CD8-positive, alpha-beta memory T cell (primary cell): ENCODE measurements at places on chromosomes 4 and X. TPM values are rescaled to one million over a fixed set of nuclear protein-coding genes. Genes with fewer than 3 reads are reported as not detected.

DNA sequence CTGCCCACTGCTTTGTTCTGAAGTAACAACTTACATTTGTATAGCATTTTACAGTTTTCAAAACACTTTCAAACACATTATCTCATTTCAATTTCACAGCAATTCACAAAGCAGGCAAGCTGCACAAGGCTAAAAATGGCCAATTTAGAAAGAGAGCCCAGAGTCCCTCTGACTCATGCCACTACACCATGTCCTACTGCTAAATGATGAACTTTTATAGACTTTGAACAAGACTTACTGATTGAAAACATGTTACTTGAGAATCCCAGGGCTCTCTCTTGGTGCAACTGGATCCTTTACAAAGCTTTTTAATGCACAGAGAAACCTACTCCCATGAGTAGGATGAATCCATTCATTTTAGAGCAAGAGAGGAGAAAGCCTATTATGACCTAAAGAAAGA, 5.8 kb upstream of the G3BP2 start:
- peaks cover 13% of the 10 kb centered on the region for H3K4me1 ChIP-seq
- no peaks in the 10 kb centered on the region for H3K36me3 ChIP-seq
- DNase-seq, result no peak

DNA sequence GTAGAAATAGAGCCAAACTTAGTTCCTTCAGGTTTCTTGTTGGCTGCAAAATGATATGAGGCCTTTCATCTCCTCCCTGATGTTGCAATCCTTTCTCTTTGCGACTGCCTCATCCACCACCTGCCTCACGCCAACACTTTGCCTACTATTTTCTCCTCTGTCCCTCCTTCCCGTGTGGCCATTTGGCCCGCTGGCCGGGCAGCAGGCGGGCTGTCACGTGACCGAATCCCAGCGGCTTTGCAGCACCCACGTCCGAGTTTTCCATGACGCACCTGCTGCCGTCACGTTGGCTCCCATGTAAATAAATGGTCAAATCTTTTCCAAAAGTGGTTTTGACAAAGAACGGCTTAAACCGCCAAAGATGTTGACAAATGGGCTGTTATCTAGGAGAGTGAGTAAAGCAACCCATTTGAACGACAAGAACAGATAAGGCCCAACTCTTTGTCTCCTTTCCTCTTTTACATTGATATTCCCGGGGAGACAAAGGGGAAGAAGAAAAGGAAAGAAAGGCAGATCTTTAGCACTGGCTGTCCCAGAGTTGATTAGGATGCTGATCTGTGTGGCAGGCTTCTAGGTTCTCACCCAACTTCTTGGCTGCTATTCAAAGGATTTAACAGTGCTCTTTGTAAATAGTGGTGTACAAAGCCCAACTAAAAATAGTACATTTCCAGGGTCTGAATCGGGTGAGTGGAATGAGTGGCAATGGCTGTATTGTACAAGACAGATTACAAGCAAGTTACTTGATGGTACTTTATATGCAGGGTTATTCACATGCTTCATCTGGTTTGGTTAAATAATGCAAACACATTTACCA, 174.2 kb upstream of the JADE1 start:
- no peaks in the 10 kb centered on the region for H3K36me3 ChIP-seq
- DNase-seq, result no peak
- H3K4me3 ChIP-seq, result no peak overlapping the region
- H3K27me3 ChIP-seq, result no peaks in the 10 kb centered on the region
- H3K4me1 ChIP-seq, result no peaks in the 10 kb centered on the region

DNA sequence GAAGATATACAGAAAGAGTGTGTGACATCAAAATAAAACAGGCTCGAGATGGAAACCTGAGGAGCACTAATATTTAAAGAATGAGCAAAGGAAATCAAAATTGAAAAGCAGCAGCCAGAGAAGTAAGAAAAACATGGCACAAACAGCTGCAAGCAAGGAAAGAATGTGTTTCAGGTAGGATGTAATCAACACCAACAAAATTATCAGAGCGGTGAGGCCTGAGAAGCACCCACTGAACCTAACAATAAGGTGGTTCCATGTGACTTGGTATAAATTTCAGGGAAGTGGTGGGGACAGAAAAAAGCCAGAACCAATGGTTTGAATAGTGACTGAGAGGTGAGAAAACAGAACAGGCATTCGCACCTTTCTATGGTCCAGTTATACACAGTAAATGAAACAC, 11.5 kb downstream of the SLC39A8 start:
- no peaks in the 10 kb centered on the region for H3K27me3 ChIP-seq
- no peak overlapping the region for H3K4me3 ChIP-seq
- H3K27ac ChIP-seq, result no peak overlapping the region

GRCh38 chr4:82293304-82293703, 80.5 kb downstream of the HNRNPD start:
- H3K27ac ChIP-seq, result no peak overlapping the region
- no peaks in the 10 kb centered on the region for H3K27me3 ChIP-seq
- H3K4me1 ChIP-seq, result peaks cover 14% of the 10 kb centered on the region
- H3K36me3 ChIP-seq, result no peaks in the 10 kb centered on the region
- no peak overlapping the region for H3K4me3 ChIP-seq

GRCh38 chr4:47913861-47914219, 543 bp downstream of the NFXL1 start:
- no peaks in the 10 kb centered on the region for H3K27me3 ChIP-seq
- H3K36me3 ChIP-seq, result no peaks in the 10 kb centered on the region
- peaks cover 13% of the 10 kb centered on the region for H3K4me1 ChIP-seq

GRCh38 chrX:44767308-44767707, 76.5 kb upstream of the DUSP21 start:
- H3K4me1 ChIP-seq, result no peaks in the 10 kb centered on the region
- DNase-seq, result no peak
- H3K36me3 ChIP-seq, result no peaks in the 10 kb centered on the region
- H3K4me3 ChIP-seq, result no peak overlapping the region
- H3K27ac ChIP-seq, result no peak overlapping the region

GRCh38 chr4:22030307-22030706, 81.7 kb upstream of the KCNIP4 start:
- H3K4me3 ChIP-seq, result no peak overlapping the region
- no peaks in the 10 kb centered on the region for H3K4me1 ChIP-seq
- DNase-seq, result no peak
- no peak overlapping the region for H3K27ac ChIP-seq
- H3K36me3 ChIP-seq, result no peaks in the 10 kb centered on the region

- no peaks in the 10 kb centered on the region for H3K27me3 ChIP-seq
- no peaks in the 10 kb centered on the region for H3K36me3 ChIP-seq
- no peak for DNase-seq
These were observed 104.5 kb downstream of the APOOL start for GRCh38 chrX:85108165-85108564.

GAB1 gene
- 0.15 TPM for total RNA-seq

SPRY1 gene
- total RNA-seq, result 40.8 TPM
